ENCODE measurements at places on chromosomes 11 and 22.

GRCh38 chr11:111305162-111305802 lies 6.9 kb downstream of the POU2AF3 start:
- no peak for DNase-seq
- H3K27me3 ChIP-seq = peaks cover 66% of the 10 kb centered on the region
- H3K4me3 ChIP-seq = no peak overlapping the region

DNA sequence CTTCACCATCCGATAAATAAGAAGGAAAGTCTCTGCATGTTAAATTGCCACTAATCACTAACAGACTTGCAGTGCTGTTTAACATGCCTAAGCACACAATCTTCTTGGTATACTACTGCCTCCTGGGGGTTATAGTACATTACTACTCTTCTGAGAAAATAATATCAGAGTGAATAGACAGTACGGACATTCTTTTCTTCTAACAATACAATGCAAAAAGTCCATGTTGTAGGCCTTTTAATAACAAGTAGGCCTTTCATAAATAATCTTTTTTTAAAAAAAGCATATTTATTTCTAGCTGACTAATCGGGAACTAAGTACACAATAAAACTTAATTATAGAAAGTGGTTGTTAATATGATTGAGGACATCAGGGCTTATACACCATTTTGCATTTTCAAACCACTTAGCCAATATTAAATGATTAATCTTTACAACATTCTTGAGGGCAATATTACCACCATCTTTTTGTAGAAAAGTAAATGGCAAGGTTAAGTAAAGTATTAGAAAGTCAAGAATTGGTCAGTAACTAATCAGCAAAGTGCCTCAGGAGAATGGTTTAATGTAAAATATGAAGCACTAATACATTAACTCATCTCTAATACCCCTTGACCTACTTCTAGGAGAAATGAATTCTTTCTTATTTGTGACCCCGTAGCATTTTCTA lies 84.7 kb downstream of the TTC28 start:
- no peak for DNase-seq
- H3K4me1 ChIP-seq = no peaks in the 10 kb centered on the region
- H3K36me3 ChIP-seq = no peaks in the 10 kb centered on the region
- H3K4me3 ChIP-seq = no peak overlapping the region
- peaks cover 29% of the 10 kb centered on the region for H3K27me3 ChIP-seq
- H3K27ac ChIP-seq = no peak overlapping the region

- no peaks in the 10 kb centered on the region for H3K36me3 ChIP-seq
- H3K27me3 ChIP-seq = no peaks in the 10 kb centered on the region
- no peak overlapping the region for H3K4me3 ChIP-seq
- peaks cover 25% of the 10 kb centered on the region for H3K4me1 ChIP-seq
Observed at GRCh38 chr11:67612751-67613150, 6.0 kb downstream of the NDUFV1 start.

GRCh38 chr22:49210606-49211005 lies 617.1 kb downstream of the BRD1 start:
- DNase-seq = no peak
- no peaks in the 10 kb centered on the region for H3K4me1 ChIP-seq
- peaks cover 27% of the 10 kb centered on the region for H3K27me3 ChIP-seq
- no peak overlapping the region for H3K27ac ChIP-seq
- no peaks in the 10 kb centered on the region for H3K36me3 ChIP-seq
- H3K4me3 ChIP-seq = no peak overlapping the region

DNA sequence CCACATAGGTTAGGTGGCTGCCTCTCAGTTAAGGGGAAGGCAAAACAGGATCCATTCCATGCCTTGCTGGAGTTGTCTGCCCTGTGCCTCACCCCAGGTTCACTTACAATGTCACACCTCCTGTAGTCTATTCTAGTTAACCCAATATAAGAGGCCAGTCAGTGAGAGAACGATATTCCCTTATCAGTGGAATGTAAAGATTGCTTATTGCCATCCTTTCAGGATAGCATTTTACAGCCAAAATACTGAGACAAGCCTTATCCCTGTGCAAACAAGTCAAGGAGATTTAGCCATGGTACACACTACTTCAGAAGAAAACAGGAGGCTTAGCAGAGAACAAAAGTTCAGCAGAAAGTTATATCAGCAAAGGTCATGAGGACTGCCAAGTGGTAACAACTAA lies 5.5 kb downstream of the CYP2R1 start:
- no peak overlapping the region for H3K27ac ChIP-seq
- peaks cover 3% of the 10 kb centered on the region for H3K36me3 ChIP-seq
- H3K27me3 ChIP-seq = no peaks in the 10 kb centered on the region
- peaks cover 38% of the 10 kb centered on the region for H3K4me1 ChIP-seq
- no peak overlapping the region for H3K4me3 ChIP-seq

- H3K4me3 ChIP-seq = no peak overlapping the region
- H3K4me1 ChIP-seq = no peaks in the 10 kb centered on the region
- no peaks in the 10 kb centered on the region for H3K36me3 ChIP-seq
- DNase-seq = no peak
- H3K27ac ChIP-seq = no peak overlapping the region
Observed at GRCh38 chr11:133549826-133550225, 17.5 kb upstream of the OPCML start.

DNA sequence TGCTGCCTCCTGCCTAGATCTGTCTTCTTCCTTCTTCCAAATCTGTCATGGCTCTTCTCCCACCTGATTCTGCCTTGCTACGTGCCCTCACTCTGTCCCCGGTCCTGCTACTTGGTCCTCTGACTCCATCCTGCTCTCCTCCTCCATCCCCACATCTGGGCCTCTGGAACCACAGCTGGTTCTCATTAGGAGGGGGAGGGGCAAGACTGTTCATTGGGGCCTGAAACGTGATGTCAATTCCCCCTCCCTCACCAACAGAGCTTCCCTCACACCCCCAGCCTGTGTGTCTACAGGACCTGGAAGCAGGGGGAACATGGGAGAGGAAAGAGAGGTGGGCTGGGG lies 9.1 kb downstream of the DCHS1 start:
- no peaks in the 10 kb centered on the region for H3K4me1 ChIP-seq
- no peak overlapping the region for H3K4me3 ChIP-seq
- no peaks in the 10 kb centered on the region for H3K36me3 ChIP-seq
- no peak overlapping the region for H3K27ac ChIP-seq

DNA sequence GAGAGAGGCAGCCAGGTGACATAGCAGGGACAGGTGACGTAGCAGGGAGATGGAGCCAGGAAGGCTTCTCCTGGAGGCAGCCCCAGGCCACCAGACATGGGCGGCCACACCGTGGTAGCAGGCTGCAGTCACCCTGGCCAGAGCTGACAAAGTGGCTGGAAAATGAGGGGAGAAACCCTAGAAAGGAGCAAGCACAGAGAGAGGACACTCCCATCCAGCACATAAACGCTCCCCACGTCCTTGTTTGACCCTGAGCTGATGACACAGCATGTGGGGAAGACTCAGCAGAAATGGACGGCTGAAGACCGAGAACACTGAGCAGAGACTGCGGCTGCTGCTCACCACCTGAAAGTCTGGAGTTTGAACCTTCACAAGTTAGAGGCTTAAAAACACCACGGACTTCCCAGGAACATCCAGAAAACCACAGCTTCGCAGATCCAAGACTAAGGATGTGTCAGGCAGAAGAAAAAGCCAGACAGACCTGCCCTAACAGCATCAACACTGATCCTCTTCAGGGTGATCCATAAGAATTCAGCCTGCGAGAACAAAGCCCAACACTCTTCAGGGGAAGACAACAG lies 28.7 kb downstream of the DRD4 start:
- no peak for DNase-seq
- H3K4me1 ChIP-seq = peaks cover 7% of the 10 kb centered on the region
- H3K27ac ChIP-seq = peak overlapping the region; percentile 76

GRCh38 chr11:102239911-102240310 lies 77.4 kb upstream of the BIRC3 start:
- peaks cover 2% of the 10 kb centered on the region for H3K36me3 ChIP-seq
- no peak overlapping the region for H3K27ac ChIP-seq
- no peak for DNase-seq

DNA sequence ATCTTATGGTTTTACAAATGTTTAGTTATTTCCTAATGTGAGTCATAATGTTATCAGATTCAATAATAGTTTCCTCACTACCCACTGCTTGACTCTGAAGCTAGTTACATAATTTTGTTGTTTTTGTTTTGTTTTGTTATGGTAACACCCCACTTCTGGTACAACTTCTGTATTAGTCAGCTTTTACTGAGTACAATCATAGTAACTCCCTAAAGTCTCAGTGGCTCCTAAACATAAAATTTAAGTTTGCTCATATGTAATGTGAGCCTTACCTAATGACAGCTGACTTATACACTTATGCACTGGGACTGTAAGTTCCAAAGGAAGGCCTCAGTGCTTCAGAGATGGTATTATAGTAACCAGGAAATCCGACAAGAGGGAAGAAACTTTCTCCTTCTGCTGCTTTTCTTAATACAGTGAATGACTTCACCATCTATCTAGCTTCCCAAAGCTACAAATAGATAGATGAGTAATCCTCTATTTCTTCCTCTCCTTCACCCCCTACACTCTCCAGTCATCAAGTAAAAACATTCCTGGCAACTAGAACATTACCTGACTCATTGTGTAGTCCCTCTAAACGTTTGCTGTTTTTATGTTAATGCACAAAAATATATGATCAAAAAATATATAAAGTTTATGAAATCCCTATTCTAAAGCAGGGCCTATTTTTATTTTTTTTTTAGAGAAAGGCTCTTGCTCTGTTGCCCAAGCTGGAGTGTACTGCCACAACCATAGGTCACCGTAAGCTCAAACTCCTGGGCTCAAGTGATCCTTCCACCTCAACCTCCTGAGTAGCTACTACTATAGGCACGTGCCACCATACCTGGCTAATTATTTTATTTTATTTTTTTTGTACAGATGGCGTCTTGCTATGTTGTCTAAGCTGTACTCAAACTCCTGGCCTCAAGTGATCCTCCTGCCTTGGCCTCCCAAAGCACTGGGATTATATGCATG lies 563.0 kb downstream of the SOX6 start:
- no peak overlapping the region for H3K4me3 ChIP-seq
- no peaks in the 10 kb centered on the region for H3K4me1 ChIP-seq
- no peaks in the 10 kb centered on the region for H3K27me3 ChIP-seq
- no peaks in the 10 kb centered on the region for H3K36me3 ChIP-seq
- no peak overlapping the region for H3K27ac ChIP-seq
- DNase-seq = no peak

- DNase-seq = no peak
- no peak overlapping the region for H3K4me3 ChIP-seq
- peaks cover 58% of the 10 kb centered on the region for H3K27me3 ChIP-seq
Observed at GRCh38 chr11:133985981-133986944, 29.5 kb upstream of the IGSF9B start.

DNA sequence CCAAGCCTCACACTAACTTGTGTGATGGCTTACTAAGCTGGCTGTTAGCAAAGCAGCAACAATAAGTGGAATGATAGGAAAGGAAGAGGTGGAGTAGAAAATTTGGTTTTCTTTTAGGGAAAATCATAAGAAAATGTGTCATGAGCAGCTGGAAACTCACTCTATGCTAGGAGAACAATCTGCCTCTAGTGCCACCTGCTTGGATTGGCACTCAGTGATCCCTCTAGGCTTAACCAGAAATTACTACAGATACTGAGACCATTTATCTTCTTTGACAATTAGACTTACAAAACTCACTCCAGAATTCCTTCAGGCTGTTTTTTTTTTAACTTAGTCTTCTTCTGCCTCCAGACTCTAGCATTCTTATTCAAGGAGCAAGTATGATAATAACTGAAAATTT lies 117.3 kb downstream of the CD44 start:
- H3K36me3 ChIP-seq = no peaks in the 10 kb centered on the region
- H3K4me1 ChIP-seq = peaks cover 16% of the 10 kb centered on the region
- no peak for DNase-seq
- H3K27me3 ChIP-seq = no peaks in the 10 kb centered on the region

GRCh38 chr22:39290724-39291161 lies 28.7 kb downstream of the RPL3 start:
- no peaks in the 10 kb centered on the region for H3K4me1 ChIP-seq
- no peak overlapping the region for H3K4me3 ChIP-seq
- H3K27me3 ChIP-seq = peaks cover 12% of the 10 kb centered on the region
- H3K36me3 ChIP-seq = peaks cover 3% of the 10 kb centered on the region

DNA sequence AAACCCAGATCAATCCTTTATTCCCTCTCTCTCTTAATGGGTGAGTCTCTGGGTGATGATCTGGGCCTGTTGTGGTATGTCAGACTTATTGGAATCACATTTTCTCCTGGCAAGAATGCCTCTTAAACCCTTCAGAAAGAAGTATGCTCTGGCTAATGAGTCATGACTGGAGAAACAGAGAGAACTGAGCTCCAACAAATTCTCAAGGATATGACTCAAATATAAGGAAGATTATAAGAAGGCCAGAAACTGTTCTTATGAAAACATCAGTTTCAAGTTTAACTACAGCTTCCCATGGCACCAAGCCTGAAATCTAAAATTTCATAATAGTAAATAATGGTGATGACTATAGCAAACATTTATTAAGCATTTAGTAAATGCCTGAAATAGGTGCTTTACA lies 83.9 kb downstream of the OR5AK2 start:
- no peaks in the 10 kb centered on the region for H3K4me1 ChIP-seq
- no peak overlapping the region for H3K4me3 ChIP-seq
- no peaks in the 10 kb centered on the region for H3K36me3 ChIP-seq
- H3K27ac ChIP-seq = no peak overlapping the region
- H3K27me3 ChIP-seq = no peaks in the 10 kb centered on the region

DNA sequence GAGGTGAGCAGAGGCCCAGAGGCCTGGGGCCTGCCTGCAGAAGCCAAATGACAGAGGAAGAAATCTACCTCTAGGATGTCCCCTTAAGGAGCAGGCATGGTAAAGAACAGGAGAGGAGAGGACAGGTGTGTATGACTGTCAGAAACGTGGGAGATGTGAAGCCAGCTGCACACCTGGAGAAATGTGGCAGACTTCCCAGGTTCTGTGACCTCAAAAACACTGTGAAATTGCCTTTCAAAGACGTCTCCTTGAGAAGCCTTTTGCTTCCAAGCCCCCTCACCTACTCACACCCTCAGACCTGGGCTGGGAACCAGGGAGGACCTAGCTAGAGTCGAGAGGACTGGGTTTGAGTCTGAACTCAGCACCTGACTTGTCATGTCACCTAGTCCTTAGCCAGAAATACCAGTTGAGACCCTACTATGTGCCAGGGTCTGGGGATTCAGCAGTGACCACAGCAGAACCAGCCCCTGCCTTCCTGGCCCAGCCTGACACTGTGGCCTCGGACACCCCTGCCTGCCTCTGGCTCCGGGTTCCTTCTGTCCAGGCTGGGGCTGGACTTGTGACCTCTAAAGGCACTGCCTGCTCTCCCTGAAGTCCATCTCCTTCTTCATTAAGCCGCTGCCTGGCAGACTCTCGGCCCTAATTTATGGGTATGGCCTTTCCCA lies 5.6 kb downstream of the TPBGL start:
- H3K4me1 ChIP-seq = peaks cover 11% of the 10 kb centered on the region
- no peak overlapping the region for H3K4me3 ChIP-seq
- peaks cover 2% of the 10 kb centered on the region for H3K36me3 ChIP-seq
- no peak for DNase-seq
- peaks cover 40% of the 10 kb centered on the region for H3K27me3 ChIP-seq
